ENCODE measurements at places on chromosomes 4 and X.

GRCh38 chr4:80730158-80730557 is 300.4 kb upstream of the BMP3 start:
- no peak for DNase-seq

- no peak for DNase-seq
Measured at GRCh38 chr4:6753891-6754290, 28.6 kb upstream of the KIAA0232 start.

DNA sequence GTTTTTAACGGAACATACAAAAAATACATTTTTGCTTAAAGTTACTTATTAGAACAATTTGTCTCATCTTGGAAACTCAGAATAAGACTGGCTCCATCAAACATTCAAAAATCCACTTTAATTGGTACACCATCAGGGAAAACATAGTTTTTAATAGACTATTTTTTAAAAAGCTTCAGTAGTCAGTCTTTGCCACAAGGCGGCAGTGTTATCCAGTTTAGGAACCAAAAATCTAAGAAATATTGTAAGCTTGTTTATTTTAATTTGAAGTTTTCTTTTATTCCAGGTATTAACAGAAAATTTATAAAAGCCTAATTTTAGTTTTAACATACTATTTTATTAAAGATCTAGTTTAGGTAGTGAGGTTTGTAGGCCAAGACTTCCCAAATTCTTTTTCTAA is 107.7 kb downstream of the APOOL start:
- peak; percentile 4 for DNase-seq

DNA sequence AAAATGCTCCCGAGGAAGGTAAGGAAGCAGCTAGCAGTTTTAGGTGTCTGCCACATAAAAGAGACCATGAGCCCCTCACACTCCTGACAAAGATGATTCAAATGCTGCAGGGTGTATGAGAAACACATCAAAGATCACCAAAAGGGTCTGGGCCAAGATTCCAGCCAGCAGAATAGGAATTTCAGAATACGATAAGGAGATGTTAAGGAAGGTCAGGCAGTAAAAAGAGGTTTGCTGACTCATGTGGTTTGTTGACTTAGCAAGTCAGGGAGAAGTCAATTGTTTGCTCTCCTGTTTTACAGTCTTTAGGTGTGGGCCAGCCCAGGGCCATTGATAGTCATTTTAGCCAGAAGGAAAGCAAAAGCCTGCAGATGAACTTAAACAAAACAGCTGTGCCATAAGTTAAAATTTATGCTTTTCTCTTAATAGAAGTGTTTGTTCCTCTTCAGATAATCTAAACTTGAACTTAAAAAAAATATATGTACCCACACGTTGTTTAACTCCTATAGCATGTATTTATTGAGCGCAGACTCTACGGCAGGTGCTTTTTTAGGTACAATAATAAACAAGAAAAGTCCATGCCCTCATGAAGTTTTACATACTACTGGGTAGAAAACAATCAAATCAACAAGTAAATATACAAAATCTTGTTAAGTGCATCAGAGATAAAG is 115.6 kb downstream of the CAMK2D start:
- DNase-seq, result peak; percentile 73

GRCh38 chrX:56728321-56728720 is 722 bp upstream of the NBDY start:
- peak; percentile 16 for DNase-seq

- DNase-seq, result peak; percentile 23
Measured at GRCh38 chrX:11380187-11380844, 87.1 kb downstream of the AMELX start.

DNA sequence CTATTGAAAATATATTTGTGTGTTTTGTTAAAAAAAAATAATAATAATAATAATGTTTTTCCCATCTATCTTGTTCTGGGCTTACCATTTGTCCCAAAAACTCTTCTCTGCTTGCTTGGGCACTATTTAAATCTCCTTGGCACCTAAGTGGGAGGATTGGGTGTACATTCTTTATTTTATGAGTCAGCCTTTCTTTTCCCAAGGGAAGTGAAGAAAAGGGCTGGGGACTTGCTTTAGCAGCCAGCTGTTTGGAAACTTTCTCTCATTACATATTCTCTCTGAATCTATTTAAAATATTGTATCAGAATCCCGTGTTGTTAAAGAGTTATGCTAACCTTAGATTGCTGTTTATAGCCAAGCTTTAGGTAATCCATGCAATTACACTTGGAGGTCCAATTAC is 2332.4 kb downstream of the ARAP2 start:
- DNase-seq, result no peak

- DNase-seq, result no peak
Measured at GRCh38 chr4:173360587-173361221, 10.1 kb upstream of the SAP30 start.

DNA sequence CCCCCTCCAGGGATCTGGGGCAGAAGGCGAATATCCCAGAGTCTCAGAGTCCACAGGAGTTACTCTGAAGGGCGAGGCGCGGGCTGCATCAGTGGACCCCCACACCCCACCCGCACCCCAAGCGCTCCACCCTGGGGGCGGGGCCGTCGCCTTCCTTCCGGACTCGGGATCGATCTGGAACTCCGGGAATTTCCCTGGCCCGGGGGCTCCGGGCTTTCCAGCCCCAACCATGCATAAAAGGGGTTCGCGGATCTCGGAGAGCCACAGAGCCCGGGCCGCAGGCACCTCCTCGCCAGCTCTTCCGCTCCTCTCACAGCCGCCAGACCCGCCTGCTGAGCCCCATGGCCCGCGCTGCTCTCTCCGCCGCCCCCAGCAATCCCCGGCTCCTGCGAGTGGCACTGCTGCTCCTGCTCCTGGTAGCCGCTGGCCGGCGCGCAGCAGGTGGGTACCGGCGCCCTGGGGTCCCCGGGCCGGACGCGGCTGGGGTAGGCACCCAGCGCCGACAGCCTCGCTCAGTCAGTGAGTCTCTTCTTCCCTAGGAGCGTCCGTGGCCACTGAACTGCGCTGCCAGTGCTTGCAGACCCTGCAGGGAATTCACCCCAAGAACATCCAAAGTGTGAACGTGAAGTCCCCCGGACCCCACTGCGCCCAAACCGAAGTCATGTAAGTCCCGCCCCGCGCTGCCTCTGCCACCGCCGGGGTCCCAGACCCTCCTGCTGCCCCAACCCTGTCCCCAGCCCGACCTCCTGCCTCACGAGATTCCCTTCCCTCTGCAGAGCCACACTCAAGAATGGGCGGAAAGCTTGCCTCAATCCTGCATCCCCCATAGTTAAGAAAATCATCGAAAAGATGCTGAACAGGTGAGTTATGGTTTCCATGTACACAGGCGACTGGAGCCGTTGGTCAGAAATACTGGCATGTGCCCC is at the start of gene CXCL1:
Gene CXCL1, plus strand, starts transcription at position 264 of the 926 bp plus-strand sequence. Its CDS starts 78 bp downstream, at position 342.
- peak; percentile 69 for DNase-seq

- no peak for DNase-seq
Measured at GRCh38 chr4:26050212-26050643, 136.2 kb downstream of the SMIM20 start.

- no peak for DNase-seq
Measured at GRCh38 chr4:16067515-16067914, 16.3 kb downstream of the PROM1 start.

- no peak for DNase-seq
Measured at GRCh38 chr4:109818268-109818667, 2.7 kb downstream of the GAR1 start.

DNA sequence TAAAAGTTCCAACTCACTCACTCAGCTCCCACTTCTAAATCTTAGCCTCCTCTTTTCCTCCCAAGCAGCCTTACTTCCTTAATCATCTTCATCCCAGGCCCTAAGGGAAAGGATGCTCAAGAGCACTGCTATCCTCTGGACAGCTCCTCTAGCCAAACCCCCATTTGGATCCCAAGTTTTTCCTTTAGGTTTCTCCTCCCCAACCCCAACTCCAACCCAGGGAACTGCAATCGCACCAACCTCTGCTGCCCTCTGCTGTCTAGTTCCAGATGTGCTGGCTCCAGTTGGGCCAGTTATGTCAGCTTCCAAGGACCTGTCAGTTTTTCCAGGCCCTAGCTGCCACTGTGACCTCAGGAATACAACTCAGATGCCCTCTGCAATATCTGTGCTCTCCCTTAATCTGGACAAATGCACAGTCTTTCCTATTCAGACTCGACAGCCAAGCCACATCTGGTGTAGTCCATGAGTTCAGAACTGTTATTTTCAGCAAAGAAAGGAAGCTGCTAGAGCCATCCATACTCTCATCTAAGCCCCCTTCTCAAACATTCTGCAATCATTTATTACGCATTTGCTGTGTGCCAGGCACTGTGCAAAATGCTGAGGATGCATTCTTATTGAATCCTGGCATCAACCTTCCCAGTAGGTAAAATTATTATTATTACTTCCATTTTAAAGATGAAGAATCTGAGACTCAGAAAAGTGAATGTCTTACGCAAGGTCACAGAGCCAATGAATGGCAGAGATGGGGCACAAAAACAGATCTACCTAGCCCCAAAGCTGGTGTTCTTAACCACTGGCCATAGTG is 12.3 kb upstream of the XPNPEP2 start:
- DNase-seq, result peak; percentile 57

DNA sequence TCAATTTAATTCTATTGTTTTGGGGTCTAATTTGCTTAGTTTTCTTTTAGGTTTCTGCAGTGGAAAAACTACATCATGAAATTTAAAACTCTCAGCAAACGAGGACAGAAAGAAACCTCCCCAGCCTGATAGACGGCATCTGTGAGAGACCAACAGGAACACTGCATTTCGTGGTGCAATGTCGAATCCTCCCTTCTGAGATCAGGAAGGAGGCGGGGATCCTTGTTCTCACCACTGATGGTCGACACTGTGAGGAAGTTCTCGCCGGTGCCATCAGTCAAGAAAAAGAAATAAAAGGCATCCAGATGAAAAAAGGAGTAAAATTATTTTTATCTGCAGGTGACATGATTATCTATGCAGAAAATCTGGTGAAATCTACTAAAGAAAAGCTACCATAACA is 16.5 kb downstream of the GAK start:
- peak; percentile 42 for DNase-seq

GRCh38 chr4:20552004-20552403 is 148.3 kb upstream of the PACRGL start:
- no peak for DNase-seq

GRCh38 chr4:168128601-168129000 is 36.3 kb downstream of the ANXA10 start:
- DNase-seq, result no peak

DNA sequence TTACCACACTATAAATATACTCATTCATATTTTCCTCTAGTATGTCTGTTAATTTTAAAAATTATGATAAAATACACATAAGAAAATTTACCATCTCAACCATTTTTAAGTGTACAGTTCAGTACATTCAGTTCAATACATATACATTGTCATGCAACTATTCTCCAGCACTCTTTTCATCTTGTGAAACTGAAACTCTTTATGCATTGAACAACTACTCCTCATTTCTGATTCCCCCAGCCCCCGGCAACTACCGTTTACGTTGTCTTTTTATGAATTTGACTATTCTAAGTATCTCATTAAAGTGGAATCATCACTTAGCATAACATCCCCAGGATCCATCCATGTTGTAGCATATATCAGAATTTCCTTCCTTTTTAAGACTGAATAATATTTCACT is 8.7 kb downstream of the SMARCAD1 start:
- no peak for DNase-seq

DNA sequence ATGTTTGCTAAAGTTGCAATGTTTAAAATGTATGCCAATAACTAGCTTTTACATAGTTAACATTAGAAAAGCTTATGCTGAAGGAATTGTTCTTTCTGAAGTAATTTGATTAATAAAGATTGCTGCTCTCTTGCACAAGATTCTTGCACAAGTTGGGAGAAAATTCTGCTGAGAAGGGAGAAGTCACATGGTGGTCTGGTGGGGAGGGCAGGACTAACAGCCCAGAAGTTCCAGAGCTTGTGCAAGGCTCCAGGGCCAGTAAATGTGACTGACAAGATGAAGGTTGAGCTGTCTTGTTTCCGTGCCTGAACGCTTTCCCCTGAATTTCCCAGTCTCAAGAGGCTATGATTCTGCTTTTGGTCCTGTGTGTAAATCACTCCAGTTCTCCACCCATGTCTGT is 112.9 kb upstream of the VCX start:
- no peak for DNase-seq

GRCh38 chrX:72461288-72461687 is 111.4 kb downstream of the HDAC8 start:
- DNase-seq, result no peak

DNA sequence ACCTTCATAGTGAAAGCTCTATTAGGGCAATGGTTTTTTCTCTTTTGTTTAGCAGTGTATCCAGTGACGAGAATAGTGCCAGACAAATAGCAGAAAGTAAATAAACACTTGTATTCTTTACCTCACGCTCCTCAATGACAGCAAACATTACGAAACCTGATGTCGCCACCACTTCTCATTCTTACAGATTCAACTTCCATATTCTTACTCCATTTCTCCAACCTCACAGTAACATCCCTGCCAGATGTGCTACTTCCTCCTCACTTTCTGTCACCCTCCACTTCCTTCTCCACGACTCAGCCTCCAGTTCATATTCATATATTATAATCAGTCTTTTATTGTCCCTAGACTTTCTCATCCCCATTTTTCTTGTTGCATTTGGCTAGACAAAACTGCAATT is 1956.2 kb upstream of the AGA start:
- DNase-seq, result no peak

GRCh38 chr4:113739197-113739596 is 22.3 kb downstream of the CAMK2D start:
- DNase-seq, result no peak

GRCh38 chr4:152328582-152328981 is 207.3 kb downstream of the FBXW7 start:
- peak; percentile 9 for DNase-seq

DNA sequence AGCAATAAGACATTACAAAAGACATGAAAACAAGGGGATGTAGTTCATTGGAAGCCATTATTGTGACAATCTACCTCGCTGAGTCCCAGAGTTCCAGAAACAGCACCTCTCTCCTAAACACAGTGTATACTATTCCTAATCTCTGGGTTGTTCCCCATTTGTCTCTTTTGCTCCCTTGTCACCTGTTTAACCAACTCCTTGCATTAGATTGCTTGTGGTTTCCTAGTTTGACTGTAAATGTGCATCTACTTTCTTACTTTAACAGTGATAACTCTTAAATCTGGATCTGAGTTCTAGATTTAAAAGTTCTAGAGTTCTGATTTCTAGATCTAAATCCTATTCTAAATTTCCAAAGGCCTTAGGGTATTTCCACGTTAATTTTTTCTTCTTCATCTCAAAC is 71.6 kb upstream of the TET2 start:
- DNase-seq, result no peak

DNA sequence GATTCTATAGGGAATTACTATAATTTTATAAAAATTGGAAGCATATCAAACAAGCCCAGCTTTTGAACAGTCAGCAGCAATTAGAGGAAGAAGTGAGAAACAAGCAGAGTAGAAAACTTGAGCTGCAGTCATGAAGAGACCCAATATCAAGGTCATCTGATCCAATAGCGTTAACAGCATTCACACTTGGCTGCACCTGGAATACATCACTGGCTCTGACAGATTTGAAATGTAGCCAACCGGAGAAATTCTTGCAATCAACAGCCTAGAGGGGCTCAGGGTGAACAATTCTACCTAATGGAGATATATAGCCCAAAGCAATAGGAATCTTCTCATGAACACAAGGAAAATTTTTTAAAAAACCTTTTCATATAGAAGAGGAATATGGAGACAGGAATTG is 13.6 kb downstream of the DDX53 start:
- no peak for DNase-seq

DNA sequence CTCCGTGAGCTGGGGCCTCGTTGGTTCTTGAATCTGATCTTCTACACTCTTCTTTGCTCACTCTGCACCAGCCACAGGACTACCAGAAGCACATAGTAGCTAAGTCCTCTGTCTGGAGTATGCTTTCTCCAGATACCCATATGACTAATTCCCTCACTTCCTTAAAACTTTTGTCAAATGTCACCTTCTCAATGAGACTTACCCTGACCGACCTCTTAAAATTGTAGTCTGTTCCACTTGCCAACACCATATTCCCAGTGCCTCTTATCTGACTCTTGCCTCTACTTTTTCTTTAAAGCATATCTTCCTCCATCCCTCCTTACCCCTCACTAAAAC is 10.0 kb downstream of the PARM1 start:
- DNase-seq, result no peak
